ENCODE measurements at places on chromosomes 6 and 20.

GRCh38 chr6:66858196-66858595 lies 1151.2 kb upstream of the EYS start:
- no peak for DNase-seq

GRCh38 chr6:152426276-152426675 lies 210.9 kb downstream of the SYNE1 start:
- no peak for DNase-seq

GRCh38 chr6:157941101-157941863 lies 40.4 kb upstream of the SYNJ2 start:
- DNase-seq = no peak

DNA sequence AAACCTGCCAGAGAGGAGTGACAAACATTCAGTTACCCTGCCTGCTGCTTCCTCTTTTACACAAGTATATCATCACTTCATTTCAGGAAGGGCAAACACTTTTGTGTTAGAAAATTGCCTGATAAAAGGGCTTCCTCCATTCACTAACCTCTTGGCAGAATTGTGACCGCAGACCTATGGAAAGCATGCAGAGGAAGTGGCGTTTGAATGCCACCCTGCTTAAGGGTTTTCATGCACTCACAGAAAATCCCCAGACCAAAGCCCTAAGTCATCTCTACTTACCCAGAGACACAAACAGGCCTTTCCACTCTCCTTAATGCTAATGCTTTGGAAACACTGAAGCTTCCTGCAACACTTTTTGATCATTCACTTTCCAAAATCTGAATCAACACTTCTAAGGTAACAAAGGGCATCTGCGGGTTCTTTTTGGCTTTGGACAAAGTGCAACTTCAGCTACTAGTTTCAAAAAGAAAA lies 22.1 kb upstream of the RALGAPA2 start:
- DNase-seq = no peak

DNA sequence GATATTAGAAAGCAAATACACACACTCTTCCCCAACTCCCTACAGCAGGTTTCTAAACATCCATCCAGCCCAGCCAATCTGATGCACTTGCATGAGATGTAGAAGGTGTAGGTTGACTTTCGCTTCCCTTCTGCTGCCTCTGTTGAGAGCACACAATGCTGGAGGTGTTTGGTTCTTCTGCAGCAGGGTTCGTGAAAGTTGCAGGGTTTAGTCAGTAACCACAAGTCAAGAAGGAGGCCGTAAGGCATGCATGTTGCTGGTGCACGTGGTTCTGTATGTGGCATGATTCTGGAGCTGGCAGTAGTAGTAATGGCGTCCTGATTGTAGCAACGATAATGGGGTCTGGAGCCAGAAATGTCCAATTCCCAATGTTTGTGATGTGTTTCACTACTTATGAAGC lies 53.0 kb downstream of the DEK start:
- DNase-seq = no peak

- DNase-seq = no peak
Observed at GRCh38 chr6:166463359-166464067, 80.8 kb upstream of the MPC1 start.

- no peak for DNase-seq
Observed at GRCh38 chr6:86526238-86526637, 411.1 kb upstream of the HTR1E start.

- no peak for DNase-seq
Observed at GRCh38 chr6:94597487-94597886, 979.8 kb upstream of the MANEA start.

DNA sequence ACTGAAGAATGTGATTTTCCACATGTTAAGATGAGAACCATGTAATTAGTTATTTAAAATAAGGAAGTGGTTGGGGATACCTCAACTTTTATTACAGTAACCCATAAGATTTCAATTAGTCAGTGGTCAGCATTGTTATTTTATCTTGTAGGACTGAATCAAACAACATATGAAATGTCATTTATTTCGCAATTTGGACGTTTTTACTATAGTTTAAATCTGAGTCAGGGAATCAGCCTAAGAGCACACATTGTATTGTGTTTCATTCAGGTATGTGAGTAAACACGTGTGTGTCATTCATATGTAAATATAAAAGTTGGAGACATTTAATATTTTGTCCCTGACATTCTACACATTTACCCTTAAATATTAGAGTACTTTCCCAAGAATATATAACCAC lies 1418.7 kb downstream of the GRIK2 start:
- DNase-seq = no peak

- no peak for DNase-seq
Observed at GRCh38 chr20:23106271-23106851, 20.2 kb upstream of the CD93 start.

DNA sequence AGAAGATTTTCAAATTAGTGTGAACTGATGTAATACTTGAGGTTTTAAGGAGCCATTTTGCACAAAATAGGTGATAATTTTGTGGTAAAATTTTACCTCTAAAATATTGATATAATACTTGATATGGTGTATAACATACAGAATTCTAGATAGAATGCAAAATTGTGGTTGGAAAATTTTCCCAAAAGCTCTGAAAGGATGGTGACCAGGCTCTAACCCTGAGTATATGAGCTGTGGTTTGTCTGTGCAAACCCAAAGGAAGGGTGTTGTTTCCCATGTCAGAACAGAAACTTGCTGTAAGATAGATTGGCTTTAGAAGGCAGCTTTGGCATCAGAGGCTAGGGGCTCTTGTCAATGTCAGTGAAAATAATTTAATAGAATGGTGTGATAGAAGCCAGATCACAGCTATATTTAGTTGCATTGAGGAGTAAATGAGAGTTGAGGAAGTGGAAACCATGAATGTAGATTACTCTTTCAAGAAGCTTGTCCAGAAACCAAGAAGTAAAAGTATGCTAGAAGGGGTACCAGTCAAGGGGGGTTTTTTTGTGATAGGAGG lies 257.7 kb downstream of the FARS2 start:
- DNase-seq = no peak

- no peak for DNase-seq
Observed at GRCh38 chr6:25794784-25795183, 37.1 kb downstream of the SLC17A1 start.

DNA sequence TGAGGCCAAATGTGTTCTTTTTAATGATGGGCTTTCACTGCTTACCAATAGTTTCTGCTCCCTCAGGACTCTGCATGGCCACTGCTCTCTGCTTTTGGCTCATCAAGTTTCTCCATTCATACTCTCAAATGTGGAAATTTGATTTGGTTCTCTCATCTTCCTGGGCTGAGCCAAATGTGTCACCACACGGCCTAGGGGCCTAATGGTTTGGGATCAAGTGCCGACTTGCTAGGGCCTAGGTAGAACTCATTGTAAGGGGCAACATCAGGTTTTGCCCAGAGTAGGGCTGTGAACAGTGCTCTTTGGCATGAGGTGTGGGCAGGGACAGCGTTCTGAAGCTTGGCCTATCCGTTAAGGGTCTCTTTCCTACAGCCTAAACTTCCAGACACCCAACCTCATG lies 3.9 kb upstream of the MRPS10 start:
- no peak for DNase-seq

- DNase-seq = peak; percentile 93
Observed at GRCh38 chr20:51985013-51985415, 182.7 kb upstream of the SALL4 start.

- DNase-seq = peak; percentile 89
Observed at GRCh38 chr6:166402582-166403277, 20.0 kb upstream of the MPC1 start.

DNA sequence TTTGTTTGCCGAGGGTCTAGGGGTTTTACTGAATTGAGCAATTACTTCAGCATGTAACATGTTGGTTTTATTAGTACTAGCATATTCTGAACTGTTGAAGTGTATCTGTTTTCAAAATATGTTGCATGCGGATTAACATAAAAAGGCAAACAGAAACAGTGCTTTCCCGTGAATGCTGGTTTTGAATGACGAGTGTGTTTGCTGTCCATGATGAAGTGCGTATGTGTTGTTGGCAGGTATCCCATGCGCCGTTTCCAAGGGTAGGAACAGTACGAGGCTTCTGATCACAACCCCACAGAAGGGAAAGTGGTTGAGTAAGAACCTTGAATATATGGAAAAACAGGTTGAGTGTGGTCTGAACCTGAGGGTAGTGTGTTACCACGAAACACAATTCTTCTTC lies 232.9 kb downstream of the SAMD5 start:
- no peak for DNase-seq

- peak; percentile 94 for DNase-seq
Observed at GRCh38 chr20:32343439-32343838, 14.7 kb upstream of the ASXL1 start.

GRCh38 chr20:1185790-1186334 lies 1.1 kb upstream of the TMEM74B start:
- DNase-seq = peak; percentile 69

- no peak for DNase-seq
Observed at GRCh38 chr6:169557887-169558286, 143.9 kb downstream of the WDR27 start.

GRCh38 chr6:5249451-5250122 lies 11.2 kb downstream of the LYRM4 start:
- peak; percentile 14 for DNase-seq

GRCh38 chr6:84788689-84789088 lies 24.3 kb upstream of the TBX18 start:
- no peak for DNase-seq

DNA sequence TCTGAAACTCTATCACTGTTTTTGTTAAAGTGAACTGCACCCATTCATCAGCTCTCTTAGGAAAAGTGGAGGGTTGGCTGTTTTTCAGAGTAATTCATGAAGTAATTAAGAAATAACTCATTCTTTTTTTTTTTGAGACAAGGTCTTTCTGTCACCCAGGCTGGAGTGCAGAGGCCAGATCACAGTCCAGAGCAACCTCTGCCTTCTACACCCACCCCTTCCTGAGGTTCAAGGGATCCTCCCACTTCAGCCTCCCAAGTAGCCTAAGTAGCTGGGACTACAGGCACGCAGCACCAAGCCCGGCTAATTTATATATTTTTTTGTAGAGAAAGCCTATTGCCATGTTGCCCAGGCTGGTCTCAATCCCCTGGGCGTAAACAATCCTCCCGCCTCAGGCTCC lies 2.6 kb downstream of the ZNFX1 start:
- no peak for DNase-seq

- no peak for DNase-seq
Observed at GRCh38 chr6:129959358-129959930, 58.9 kb upstream of the L3MBTL3 start.

- DNase-seq = no peak
Observed at GRCh38 chr6:78597966-78598365, 269.4 kb upstream of the IRAK1BP1 start.

- no peak for DNase-seq
Observed at GRCh38 chr20:16539280-16540021, 33.8 kb downstream of the KIF16B start.

GRCh38 chr20:59154317-59155013 lies 9.2 kb upstream of the ZNF831 start:
- no peak for DNase-seq

GRCh38 chr6:151704383-151704782 lies 103.1 kb upstream of the ESR1 start:
- no peak for DNase-seq

GRCh38 chr20:38447931-38448675 lies 13.0 kb upstream of the SNHG17 start:
- DNase-seq = no peak

- DNase-seq = no peak
Observed at GRCh38 chr20:58069796-58070663, 158.4 kb downstream of the ANKRD60 start.

GRCh38 chr6:105810922-105811482 lies 275.1 kb upstream of the PRDM1 start:
- no peak for DNase-seq

DNA sequence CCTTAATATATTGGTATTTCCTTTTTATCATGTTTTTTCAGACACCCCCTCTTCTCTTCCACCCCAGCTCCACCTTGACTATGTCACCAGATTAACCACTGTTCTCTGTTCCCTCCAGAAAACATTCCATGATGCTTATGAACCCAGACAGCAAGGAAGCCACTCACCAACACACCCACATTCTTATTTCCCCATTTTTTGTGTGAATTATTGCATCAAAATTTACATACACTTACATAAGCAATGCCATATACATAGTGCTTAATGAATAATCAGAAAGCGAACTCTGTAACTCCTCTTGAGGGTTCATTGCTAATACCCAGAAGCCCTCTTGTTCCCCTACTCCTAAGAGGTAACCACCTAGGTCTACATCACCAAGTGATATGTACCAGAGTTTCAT lies 182.3 kb upstream of the CDYL start:
- peak; percentile 62 for DNase-seq

All from GM23248 (cell line).